ENCODE measurements at places on chromosomes 6 and 20. TPM values are rescaled to one million over a fixed set of nuclear protein-coding genes. Genes with fewer than 3 reads are reported as not detected.

Gene BNIP5
- under 0.01 TPM for total RNA-seq

Gene TP53INP2
- 3.7 TPM for total RNA-seq

Gene HLA-DMA
- 0.82 TPM for total RNA-seq

Gene SGK2
- 0.41 TPM for total RNA-seq

Gene PNPLA1
- not detected for total RNA-seq

Gene TBPL1
- 29.3 TPM for total RNA-seq

- no peak for DNase-seq
Observed at GRCh38 chr20:11980263-11980662, 62.6 kb downstream of the BTBD3 start.

DNA sequence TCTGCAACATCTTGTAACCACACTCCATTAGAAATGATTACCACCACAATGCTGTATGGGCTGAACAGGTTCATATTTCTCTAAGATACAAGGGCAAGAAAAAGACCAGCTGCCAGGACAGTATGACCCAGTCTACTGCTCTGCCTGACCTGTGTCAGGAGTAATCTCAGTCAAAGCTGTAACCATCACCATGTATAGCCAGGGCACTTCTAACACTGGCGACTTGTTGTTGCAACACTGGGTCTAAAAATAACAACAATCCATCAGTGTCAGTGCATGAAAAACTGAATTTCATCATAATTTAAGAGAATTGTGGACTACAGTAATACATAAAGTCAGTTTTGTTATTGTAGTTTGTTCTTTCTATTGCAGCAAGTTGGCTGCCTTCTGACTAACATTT, 738.6 kb upstream of the ADGRB3 start:
- DNase-seq: no peak

GRCh38 chr20:41573955-41574354, 44.2 kb downstream of the CHD6 start:
- DNase-seq: no peak

DNA sequence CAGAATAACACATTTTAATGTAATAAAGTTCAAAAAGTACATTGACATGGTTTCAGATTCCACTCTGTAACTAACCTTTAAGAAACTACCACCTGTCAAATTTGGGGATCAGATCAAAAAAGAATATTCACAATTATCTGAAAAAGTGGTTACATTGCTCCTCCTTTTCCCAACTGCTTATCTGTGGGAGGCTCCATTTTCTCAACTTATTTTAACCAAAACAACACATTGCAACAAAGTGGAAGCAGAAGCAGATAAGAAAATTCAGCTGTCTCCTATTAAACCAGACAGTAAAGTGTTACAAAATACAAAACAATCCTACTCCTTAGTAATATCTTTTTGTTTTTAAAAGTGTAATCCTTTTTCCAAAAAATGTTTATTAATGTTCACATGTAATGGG, 61.4 kb downstream of the PDSS2 start:
- no peak for DNase-seq

GRCh38 chr6:4059115-4059777, 19.7 kb downstream of the FAM217A start:
- no peak for DNase-seq

- DNase-seq: no peak
Observed at GRCh38 chr6:42505385-42505718, 53.6 kb upstream of the TRERF1 start.

DNA sequence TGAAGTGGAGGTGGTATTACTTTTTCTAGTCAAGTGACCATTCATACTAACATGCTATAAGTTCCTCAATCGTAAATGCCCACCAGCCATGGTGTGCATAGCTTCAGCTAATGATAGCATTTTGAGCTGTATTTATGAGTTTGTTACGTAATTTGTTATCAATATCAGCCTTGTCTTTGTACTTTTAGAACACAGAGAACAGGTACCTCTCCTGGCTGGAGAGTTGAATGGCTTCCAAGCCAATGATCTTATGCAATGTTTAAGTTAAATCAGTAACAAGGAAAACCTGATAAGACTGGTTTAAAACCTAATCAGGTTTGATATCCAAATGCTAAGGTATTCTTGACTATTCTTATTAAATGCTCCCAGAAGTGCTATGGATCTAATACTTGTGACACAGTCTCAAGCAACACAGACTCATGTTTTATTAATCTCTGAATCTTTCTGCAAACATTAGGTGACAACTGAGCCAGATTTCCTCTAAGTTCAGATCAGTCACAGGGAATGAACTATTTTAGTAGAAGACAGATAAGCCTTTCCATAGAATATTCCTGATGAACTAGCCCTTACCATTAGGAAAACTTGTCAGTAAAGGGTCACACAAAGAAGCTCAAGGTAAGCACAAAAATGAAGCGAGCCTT, 154.8 kb downstream of the PTPRK start:
- DNase-seq: no peak

- no peak for DNase-seq
Observed at GRCh38 chr6:49736017-49736508, 8.1 kb downstream of the CRISP3 start.

DNA sequence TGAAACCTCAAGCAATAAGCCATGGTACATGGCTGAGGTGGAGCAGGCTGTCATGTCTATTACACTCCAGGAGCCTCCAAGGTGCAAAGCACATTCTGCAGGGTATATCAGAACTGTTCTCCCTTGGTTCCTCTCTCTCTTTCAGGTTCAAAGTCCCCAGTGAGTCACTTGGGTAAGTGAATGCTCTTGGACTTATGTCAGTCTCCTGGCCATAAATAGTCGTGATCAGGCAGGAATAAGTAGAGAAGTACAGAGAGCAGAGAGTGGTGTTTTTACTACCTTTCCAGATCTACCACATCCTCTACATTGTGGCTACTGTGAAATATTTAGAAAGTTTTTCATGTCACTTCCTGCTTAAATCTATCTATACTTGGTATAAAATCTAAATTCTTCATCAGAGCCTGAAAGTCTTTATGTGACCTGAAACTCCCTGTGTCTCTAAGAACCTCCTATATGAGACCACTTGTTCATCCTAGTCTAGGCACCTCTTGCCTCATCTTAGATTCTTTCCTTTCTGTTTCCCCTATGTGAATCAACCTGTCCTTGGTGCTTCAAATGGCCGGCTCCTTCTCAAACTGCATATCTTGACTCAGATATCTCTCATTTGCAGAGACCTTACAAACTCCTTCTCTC, 1077.6 kb upstream of the MAP3K7 start:
- DNase-seq: no peak

GRCh38 chr20:44041001-44041400, 126.3 kb downstream of the TOX2 start:
- no peak for DNase-seq

DNA sequence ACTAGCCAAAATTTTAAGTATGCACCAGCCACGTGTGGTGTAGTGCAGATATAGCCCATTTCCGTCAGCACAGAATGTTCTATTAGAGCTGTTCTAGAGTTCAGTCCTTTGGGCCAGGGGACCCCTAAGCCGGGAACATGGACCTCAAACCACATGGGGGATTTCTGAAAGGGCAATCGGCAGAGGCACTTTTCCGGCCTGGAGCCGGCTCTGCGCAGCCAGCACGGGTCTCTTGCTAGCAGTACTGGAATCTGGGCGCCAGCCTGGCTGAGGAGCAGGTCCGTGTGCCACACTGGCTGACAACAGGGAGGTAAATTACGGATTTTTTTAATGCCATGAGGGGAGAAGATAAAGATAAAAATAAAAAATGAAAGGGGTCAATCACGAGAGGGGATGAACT, 120.5 kb downstream of the SULF2 start:
- no peak for DNase-seq

GRCh38 chr6:63807056-63807455, 171.5 kb downstream of the PHF3 start:
- DNase-seq: no peak

DNA sequence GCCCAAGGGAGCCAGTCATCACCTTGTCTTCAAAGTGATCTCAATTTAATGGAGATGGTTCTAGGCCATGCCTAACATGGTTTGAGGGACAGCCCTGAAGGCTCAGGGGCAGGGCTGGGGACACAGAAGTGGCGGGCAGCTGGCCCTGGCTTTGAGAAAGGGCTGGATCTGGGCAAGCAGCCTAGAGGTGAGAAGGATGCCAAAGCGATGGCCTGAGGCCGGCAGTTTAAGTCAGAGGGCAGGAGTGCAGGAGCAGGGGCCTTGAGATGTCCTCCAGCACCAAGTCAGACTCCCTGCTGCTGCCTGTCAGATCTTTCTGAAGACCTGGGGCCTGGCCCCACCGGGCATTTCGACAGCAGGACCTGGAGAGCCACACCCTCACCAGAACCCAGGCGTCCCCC, 28.4 kb upstream of the APMAP start:
- no peak for DNase-seq

- DNase-seq: no peak
Observed at GRCh38 chr6:142187209-142187608, 40.1 kb downstream of the VTA1 start.

- no peak for DNase-seq
Observed at GRCh38 chr20:64241061-64241460, 14.5 kb upstream of the PCMTD2 start.

- no peak for DNase-seq
Observed at GRCh38 chr6:132865364-132865763, 51.0 kb downstream of the RPS12 start.

DNA sequence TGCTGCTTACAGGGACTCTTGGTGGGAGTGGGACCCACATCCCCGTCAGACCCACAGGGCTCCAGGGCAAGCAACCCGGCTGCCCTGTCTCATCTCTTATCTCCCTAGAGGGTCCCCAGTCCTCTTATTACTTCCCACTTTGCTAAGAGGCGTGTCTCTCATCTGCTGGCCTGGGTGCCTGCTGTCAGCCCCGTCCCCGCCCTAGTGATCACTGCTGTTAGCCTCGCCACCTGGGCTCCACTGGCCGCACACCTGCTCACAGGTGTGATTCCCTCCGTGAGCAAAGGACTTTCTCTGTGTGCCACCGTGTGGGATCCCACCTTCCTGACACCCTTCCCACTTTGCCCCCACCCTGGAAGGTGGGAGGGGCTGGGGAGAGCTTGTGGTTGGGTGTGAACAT, 57.6 kb downstream of the TCP11 start:
- DNase-seq: peak; percentile 10

Data from frontal cortex (tissue), 4 donors.